ENCODE measurements at places on chromosomes 6 and 20. TPM values are rescaled to one million over a fixed set of nuclear protein-coding genes. Genes with fewer than 3 reads are reported as not detected.

The ZSWIM3 gene
- total RNA-seq, result 4.8 TPM

The CST7 gene
- total RNA-seq, result not detected

The ZSCAN23 gene
- 12.5 TPM for total RNA-seq

GRCh38 chr20:12790859-12791258 lies 217.9 kb upstream of the SPTLC3 start:
- no peak for DNase-seq
